Thoracic aorta (tissue), 2 donors: ENCODE measurements at places on chromosomes 7 and 10. TPM values are rescaled to one million over a fixed set of nuclear protein-coding genes. Genes with fewer than 3 reads are reported as not detected.
A peak's percentile ranks its signal among the peaks of the same experiment; 100 is the strongest.

GRCh38 chr10:124732931-124733570, 11.1 kb downstream of the FAM53B start:
- peak; percentile 51 for DNase-seq

The UPK3B gene
- 5.1 TPM for total RNA-seq

DNA sequence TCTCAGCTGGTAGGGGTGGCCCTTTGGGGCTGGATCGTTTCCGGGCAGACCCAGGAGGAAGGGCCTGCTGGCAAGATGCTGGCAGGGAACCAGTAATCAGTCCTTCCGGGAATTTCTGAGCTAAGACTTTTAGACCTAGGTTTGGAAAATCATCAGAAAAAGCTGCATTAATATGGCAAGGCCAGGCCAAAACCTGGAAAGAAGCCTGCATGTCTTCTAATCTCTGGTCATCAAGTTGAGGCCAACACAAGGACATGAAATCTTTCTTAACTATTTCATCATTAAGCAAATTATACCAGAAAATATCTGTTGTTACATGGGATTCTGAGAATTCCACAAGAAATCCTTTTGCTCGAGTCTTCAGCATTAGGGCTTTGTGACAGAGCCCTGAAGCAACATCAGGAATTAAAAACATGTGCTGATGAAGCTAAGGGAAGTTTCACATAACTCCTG, 19.9 kb downstream of the CPA1 start:
- no peak for DNase-seq

DNA sequence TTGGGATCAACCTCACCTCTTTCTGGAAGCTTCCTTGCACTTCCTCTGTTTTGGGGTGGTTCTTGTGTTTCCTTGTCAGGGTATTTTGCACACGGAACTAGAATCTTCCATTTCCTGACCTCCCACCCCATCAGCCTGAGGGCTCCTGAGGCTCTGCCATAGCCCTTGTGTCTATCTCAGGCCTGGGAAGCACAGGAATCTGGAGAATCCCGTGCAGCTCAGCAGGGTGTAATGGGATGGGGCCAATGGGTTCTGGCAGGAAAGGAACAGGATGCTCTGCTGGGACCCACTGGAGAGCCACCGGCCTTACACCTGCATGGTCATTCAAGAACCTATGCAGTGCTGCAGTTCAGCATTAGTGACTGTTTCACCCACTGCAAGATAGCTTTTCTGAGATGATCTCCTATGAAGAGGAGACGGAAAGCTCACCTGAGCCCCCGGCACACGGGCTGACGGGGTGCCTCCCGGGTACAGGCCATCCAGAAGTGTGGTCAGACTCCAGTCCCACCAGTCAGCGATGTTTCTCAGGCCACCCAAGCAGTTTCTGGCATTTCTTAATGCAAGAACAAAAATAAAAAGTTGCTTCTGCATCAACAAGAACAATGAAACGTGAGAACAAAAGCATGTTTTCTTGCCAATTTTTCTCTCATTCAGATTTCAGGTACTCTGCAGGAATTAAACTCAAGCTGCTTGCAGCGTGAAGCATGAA, 133.2 kb downstream of the PKD1L1 start:
- DNase-seq, result no peak
